ENCODE measurements at places on chromosomes 1 and 21.

DNA sequence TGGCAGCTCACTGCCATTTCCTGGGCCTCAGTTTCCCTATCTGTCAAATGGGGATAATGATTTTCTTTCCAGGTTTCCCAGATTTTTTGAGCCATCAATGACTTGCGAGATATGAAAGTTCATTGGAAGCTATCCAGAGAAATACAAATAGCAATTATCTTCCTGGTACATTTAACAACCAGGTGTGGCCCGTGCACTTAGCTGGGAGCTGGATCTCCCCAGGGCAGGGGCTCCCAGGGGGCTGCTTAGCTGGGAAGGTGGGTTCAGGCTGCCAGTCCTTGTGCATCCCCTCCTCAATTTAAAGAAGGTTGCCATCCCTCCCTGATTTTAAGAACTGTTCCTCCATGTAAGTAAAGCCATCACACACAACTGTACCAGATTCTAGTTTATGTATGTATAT lies 3.6 kb upstream of the TMEM54 start:
- no peak for DNase-seq

- DNase-seq, result no peak
Observed at GRCh38 chr21:39029900-39030884, 153.1 kb downstream of the PSMG1 start.

GRCh38 chr1:68454534-68454933 lies 4.8 kb upstream of the RPE65 start:
- no peak for DNase-seq

DNA sequence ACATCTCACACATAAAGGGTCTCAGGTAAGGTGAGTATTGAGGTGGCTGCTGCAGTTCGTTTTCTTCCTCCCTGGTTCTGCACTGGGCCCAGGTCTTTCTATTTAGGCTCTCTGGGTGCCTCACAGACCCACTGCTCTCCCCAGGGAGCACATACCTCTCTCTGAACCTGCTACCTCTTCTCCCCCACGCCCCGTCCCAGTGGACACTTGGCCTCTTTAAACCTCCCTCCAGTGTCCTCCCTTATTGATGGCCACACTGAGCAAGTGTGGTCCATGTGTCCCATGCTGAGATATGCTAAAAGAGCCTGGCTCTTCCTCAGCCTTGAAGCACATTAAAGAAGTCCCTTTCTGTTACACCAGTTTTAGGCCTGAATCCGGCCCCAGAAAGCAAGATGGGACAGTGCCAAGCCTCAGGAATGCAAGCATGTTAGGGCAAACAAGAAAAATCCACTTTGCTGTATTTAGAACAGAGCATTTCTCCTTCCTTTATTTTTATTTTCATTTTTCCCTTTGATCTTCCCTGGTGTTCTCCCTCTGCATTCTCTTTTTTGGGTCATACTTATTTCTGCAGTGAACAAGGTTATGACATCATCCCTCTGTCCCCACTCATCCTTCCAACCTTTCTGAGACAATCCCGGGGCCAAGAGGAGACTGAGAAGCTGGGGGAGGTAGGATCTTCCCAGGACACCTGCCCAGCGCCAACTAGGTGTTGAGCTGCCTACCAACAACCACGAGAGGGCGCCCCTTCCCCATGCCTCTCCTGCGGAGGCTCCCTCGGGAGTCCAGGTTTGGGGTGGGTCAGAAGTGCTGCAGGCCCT lies 5.0 kb upstream of the CHI3L2 start:
- no peak for DNase-seq

DNA sequence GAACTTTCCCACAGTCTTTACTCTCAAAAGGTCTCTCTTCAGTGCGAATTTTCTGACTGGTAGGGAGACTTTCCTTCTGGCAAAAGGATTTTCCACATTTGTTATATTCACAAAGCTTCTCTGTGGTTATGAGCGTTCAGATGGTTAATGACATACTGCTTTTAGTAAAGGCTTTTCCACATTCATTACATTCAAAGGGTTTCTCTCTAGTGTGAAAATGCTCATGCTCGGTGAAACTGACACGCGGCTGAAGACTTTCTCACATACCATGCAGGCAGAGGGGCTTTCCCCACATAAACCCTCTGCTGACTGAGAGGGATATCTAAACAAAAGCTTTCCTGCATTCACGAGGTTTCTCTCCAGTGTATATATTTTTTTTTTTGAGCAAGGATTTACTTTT lies 9.9 kb upstream of the KLF18 start:
- DNase-seq, result no peak

- no peak for DNase-seq
Observed at GRCh38 chr1:155973723-155974122, 4.6 kb downstream of the ARHGEF2 start.

GRCh38 chr1:58978096-58978495 lies 194.2 kb upstream of the JUN start:
- no peak for DNase-seq

DNA sequence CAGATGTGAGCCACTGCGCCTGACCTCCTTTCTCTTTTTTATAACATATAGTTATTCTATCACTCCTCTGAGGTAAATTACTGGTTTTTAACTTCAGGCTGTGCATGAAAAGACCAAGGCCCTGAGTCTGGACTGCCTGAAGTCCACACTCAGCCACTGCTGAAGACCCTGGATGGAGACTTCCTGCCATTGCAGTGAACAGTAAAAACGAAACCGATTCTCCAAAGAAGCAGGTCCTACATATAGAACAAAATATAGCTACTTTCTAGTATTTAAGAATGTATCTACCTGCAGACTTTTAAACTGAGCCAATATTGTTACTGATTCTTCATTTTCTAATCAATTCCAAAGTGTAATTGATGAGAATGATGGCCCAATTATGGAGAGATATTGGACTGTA lies 232.8 kb downstream of the CHRM3 start:
- DNase-seq, result no peak

All from GM04504 (cell line).